ENCODE measurements at places on chromosomes 16 and 17.

GRCh38 chr16:28136751-28137434, 73.4 kb upstream of the GSG1L start:
- no peak for DNase-seq

GRCh38 chr17:33940769-33941370, 314.2 kb upstream of the CCL2 start:
- no peak for DNase-seq

DNA sequence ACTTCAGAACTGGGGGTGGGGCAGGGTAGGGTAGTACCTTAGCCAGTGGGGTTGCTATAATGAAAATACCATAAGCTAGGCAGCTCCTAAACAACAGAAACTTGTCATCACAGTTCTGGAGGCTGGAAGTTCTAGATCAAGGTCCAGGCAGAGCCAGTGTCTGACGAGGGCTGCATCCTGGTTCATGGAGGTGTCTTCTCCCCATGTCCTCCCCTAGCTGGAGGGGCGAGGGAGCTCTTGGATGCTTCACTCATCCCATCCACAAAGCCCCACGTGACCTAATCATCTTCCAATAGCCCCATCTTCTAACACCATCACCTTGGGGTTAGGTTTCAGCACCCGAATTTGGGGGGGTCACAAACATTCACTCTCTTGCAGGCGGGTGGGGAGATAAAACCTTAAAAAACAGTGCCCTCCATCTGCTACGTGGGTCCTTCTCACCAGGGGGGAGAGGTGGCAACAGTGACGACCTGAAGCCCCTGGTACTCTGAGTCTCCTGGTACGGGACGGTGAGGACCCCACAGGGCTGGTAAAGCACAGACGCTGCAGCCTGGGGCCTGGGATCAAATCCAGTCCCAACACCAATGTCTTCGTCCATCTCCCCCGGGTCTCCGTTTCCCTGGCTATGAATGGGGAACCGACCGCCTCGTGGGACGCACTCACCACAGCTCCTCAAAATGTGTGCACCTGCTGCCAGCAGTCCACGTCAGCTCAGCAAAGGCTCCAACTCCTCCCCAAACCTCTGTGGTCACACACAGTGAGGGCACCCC, 22.8 kb downstream of the RAB40B start:
- no peak for DNase-seq

DNA sequence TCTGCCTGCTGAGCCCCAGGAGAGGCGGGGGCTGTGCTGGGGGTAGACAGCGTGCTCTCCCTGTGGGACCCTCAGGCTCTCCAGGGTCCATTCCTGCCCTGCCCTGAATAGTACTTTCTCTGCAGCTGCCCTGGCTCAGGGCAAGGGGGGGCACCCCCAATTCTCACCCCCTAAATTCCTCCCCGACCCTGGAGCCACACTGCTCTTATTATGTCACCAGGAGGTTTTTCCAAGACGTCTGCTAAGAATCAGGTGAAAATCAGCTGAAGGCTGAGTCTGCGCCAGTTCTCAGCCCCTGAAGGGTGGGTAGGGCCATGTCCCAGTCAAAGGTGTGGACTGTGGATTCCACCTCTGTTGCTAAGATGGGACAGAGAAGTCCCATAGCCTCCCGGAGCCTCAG, 49.9 kb upstream of the MAP3K14 start:
- DNase-seq = no peak

- no peak for DNase-seq
These were observed 1.1 kb downstream of the RHBDL1 start for GRCh38 chr16:676565-676902.

- no peak for DNase-seq
These were observed at the start of gene ASB16 for GRCh38 chr17:44170499-44171201. Gene ASB16, plus strand, starts transcription at chr17:44170704. Its CDS starts 86 bp downstream, at chr17:44170790.

DNA sequence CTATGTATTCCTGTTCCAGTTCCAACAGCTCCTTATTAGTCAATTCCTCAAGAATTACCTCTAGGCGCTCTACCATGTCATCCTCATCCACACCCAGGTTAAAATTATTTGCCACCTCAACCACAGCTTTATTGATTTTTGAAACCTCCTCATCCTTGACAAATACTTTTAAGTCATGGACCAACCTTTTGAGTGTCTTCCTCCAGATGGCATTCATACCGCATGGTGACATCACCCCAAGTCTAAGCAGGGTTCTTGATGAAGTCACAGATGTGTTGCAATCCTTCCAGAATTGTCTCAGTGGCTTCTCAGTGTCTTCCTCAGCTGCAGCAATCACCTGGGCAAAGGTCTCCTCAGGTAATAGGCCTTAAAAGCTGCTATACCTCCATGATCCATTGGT, 40.1 kb downstream of the BCL7C start:
- no peak for DNase-seq

DNA sequence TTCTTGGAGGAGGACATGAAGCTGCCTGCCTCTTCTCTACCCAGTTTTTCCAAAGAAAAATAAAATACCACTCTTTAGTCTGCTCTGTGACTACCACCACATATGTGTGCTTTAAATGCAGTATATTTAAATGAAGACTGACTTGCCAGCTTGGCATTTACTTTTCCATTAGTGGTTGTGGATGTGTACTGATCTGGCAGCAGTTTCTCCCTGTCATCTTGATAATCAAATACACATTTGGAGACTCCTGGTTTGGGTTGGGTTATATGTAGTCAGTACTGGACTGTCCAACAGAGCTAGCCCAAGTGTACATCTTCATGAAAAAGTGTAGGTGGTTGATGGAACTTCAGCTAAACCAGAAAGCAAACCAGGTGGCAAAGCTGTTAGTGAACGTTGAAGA, 19.9 kb downstream of the COX10 start:
- no peak for DNase-seq

DNA sequence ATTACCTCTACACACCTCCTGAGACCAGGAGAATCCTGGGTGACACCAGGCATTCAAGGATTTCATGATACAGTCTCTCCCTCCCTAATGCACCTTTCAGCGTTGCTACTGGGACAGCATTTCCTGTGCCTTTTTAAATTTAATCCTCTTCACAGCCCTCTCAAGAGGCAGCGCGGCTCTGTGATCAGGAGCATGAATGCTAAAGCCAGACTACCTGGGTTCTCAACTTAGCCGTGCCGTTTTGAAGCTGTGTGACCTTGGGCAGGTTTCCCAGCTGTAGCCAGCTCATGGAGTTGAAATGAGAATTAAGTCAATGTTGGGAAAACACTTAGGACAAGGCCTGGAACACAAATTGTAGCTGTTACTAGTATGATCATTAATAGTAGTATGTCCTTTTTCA, 191.8 kb downstream of the XYLT1 start:
- DNase-seq = no peak

- no peak for DNase-seq
These were observed at the start of gene PRSS33 for GRCh38 chr16:2787406-2787805. Gene PRSS33, minus strand, starts transcription at chr16:2787560. Its CDS starts 1,013 bp downstream, at chr16:2786547.

GRCh38 chr16:66873685-66874055, 6.6 kb upstream of the PDP2 start:
- DNase-seq = no peak

- DNase-seq = no peak
These were observed 32.3 kb downstream of the FTO start for GRCh38 chr16:53736297-53736696.

DNA sequence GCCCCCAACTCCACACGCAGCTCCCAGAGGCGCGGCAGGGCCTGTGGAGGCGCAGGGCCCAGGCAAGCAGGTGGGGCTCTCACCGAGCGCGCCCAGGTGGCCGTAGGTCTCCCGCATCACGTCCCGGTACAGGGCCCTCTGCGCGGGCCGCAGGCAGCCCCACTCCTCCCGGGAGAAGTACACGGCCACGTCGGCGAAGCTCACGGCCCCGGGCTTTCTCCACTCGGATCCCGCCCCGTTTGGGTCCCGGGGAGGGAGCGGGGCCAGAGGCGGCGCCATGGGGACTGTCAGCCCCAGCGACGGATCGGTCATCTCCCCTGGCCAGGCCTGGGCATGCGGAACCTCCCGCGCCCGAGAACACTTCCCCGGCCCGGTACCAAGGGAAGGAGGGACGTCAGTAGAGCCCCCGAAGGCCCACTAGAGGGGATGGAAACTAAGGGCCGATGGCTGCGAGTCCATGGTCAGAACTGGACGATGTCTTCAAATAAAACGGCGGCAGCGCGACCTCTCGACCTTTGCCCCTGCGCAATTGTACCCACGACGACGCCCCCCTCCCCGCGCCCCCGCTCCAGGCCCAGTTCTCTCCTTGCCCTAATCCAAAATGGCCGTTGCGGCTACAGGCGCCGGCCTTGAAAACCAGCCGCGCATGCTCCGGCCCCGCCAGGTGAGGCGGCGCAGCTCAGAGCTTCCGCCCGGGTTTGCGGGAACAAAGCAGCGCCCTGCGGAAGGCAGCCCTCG, at the start of gene ZNF747:
Gene ZNF747 (minus strand): TSS at position 491 of the 738 bp plus-strand sequence. CDS start 179 bp downstream, at position 312.
- peak; percentile 63 for DNase-seq

- DNase-seq = no peak
These were observed 27.0 kb downstream of the ARHGAP17 start for GRCh38 chr16:24988129-24988518.

DNA sequence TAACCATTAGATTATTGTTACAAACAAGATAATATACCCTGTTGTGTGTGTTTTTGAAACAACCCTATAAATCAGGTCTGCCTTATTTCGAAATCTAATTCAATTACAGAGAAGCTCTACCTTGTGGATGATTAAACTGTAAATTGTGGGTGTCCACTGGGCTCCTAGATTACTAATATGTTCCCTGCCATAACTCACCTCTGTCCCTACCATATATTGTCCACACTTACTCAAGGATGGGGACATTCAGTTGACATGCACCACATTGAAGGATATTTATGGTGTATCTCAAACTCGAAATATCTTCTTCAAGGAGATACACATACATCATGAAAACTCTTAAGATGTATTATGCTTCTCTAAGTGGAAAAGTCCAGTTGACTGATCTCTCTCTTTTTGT, 617.6 kb upstream of the EEF2KMT start:
- DNase-seq = no peak

GRCh38 chr17:9291912-9292560, 270.7 kb downstream of the NTN1 start:
- no peak for DNase-seq

DNA sequence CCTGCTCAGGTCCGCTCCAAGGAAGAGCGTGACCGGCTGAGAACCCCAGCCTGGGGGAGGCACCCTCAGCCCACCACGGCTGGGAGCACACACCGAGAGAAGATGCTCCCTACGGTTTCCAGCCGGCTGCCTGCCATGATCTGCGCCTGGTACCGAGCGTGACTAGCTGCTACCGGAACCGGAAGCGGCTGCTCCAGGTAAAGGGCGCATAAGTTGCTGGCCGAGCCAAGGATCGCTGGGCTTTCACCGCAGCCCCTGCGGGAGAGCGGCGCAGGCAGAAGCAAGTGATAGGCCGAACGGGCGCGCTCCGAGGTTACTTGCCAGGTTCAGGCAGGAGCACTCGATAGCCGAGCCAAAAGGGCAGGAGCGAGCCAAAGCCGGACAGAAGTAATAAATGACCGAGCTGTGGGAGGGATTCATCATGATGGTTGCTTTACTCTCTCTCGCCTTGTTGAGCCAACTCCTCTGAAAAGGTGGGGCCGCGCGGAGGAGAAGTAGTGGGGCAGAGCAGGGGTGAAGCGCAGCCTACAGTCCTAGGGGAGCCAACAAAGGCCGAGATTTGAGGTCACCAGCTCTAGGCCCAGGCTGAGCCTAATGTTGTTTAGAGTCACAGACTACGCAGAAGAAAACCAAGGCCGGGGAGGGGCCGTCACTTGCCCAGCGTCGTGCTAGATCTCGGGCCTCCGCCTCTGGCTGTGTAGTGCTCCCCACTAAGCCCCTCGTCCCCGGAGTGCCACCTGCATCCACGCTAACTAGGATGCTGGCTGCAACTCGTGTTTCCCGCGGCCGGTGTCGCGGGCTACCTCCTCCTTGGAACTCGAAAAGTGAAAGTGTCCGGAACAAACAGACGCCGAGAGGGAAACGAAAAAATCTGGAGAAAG, at the start of gene MRPS23:
Gene MRPS23 (minus strand): TSS at position 171 of the 881 bp plus-strand sequence. CDS start 34 bp downstream, at position 137.
- DNase-seq = peak; percentile 95

GRCh38 chr17:7336240-7337175, at the start of gene ACAP1:
Gene ACAP1, plus strand, starts transcription at chr17:7336529. Its CDS starts 206 bp downstream, at chr17:7336735.
- no peak for DNase-seq

GRCh38 chr17:61568219-61569072, 22.6 kb downstream of the NACA2 start:
- no peak for DNase-seq

DNA sequence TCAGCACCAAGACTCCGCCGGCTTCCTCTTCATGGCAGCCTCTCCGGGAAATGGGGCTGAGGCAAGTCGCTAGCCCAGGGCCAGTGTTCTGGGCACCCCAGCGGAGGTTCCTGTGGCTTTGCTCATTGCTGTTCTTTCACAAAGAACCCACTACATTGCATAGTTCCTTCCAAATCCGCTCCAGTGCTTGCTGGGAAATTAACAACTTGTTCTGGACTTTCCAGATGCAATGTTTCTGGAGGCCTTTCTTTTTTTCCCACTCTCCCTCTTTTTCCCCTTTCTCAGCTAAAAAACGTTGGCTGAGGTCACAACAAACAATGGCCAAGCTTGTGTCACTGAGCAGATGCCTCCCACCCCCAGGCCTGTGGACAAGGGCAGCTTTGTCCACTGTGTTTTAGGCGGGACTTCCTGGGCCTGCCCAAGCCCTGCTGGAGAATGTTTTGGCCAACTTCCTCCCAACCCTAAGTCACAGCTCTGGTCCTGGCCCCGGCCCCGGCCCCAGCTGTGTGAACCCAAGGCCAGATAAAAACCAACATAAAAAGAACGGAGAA, 131.5 kb upstream of the RCVRN start:
- no peak for DNase-seq

GRCh38 chr16:69243479-69243878, 56.5 kb downstream of the SNTB2 start:
- no peak for DNase-seq

DNA sequence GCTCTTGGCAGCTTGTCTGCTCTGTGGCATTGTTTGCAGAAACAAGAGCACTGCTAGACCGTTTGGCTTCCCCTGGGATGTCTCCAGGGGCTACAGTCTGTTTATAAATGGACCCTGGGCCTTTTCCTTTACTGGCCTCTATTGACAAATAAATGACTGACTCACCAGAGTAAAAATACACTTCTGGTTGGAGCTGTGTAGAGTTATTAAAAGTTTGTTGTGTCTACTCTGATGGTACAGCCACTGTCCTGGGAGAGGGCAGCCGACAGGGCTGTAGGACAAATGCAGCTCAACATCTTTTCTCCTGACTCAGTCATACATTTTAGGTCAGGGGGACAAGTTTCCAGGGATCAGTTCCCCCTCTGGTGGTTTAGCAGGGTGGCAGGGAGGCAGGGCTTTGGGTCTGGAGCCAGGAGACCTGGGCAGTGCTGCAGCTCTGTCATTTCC, 30.0 kb downstream of the FOXL1 start:
- DNase-seq = no peak

- DNase-seq = no peak
These were observed 2.5 kb downstream of the HS3ST2 start for GRCh38 chr16:22816475-22816874.

GRCh38 chr16:72317446-72317845, 145.5 kb upstream of the PMFBP1 start:
- DNase-seq = no peak

Measured in NCI-H1048 (cell line).